Activated naive CD4-positive, alpha-beta T cell treated with anti-CD3 and anti-CD28 coated beads, Interleukin-2, amount 10 ng/mL, durations not matched to agents 7 days and 5 days (primary cell): ENCODE measurements at places on chromosomes 11 and 22.

DNA sequence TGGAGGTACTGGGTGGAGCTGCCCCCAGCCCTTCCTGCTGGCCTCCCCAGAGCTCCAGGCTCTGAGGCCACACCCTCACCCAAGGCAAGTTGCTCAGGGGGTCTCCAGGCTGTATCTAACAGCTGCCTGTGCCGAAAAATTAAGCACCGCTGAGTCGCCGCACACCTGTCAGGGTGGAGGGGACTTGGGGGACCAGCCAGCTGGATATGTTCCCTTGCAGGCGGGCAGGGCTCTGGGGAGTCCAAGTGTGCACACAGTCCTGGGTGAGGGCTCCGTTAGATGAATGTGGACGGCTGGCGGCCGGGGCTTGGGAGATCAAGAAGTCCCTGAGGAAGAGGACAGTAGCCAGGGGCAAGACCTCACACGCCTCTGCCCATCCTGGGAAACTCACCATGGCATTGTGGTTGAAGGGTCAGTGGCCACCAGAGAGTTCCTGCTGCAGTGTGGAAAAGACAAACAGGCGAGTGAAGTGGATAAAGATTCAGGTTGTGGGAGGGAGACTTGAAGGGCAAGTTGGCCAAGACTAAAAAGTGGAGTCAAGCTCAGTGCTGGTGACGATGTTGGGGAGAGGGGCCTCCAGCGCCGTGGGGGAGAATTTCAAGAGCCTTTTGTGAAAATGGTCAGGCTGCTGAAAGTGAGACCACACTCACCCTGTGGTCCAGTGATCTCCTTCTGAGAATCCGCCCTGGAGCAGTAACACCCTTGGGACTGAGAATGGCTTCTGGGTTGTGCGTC, 69.6 kb downstream of the CDKN1C start:
- H3K4me1 ChIP-seq, result peaks cover 22% of the 10 kb centered on the region
- H3K27ac ChIP-seq, result no peak overlapping the region
- DNase-seq, result no peak
- peaks cover 3% of the 10 kb centered on the region for H3K36me3 ChIP-seq
- H3K4me3 ChIP-seq, result no peak overlapping the region
- H3K27me3 ChIP-seq, result no peaks in the 10 kb centered on the region

DNA sequence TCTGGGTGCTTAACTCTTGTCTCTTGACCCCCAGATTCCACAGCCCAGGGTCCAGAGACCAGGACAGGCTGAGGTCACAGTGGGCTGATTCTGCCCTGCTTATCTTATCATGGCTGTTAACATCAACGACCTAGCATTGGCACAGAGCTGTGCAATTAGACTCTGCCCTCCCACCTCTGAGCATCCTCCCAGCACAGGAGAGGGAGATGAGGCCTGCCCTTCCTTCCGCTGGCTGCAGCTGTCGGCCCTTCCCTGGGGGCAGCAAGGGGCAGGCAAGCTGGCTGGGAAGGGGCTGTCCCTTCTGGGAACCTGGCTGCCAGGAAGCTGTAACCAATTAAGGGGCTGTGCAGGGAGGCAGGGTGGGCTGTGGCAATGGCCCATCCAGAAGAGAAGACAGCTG, 22.5 kb downstream of the LRRC10B start:
- DNase-seq, result no peak
- H3K27ac ChIP-seq, result no peak overlapping the region
- H3K27me3 ChIP-seq, result peaks cover 38% of the 10 kb centered on the region
- H3K4me1 ChIP-seq, result no peaks in the 10 kb centered on the region

DNA sequence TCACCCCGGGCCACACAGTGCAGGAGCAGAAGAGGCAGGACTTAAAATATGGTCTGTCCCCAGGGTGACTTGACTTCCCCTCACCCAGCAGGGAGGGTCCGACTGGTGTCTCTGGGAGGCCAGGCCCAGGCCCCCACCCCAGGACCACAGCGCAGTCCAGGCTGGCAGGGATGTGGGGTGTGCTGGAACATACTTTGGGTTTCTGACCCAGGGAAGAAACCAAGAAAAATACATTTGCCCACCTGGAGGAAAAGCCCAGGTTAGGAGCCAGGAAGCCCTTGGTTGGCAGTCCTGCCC, 5.2 kb downstream of the C1QTNF6 start:
- H3K4me3 ChIP-seq, result no peak overlapping the region
- DNase-seq, result no peak
- peaks cover 45% of the 10 kb centered on the region for H3K4me1 ChIP-seq
- H3K36me3 ChIP-seq, result no peaks in the 10 kb centered on the region
- H3K27ac ChIP-seq, result no peak overlapping the region

DNA sequence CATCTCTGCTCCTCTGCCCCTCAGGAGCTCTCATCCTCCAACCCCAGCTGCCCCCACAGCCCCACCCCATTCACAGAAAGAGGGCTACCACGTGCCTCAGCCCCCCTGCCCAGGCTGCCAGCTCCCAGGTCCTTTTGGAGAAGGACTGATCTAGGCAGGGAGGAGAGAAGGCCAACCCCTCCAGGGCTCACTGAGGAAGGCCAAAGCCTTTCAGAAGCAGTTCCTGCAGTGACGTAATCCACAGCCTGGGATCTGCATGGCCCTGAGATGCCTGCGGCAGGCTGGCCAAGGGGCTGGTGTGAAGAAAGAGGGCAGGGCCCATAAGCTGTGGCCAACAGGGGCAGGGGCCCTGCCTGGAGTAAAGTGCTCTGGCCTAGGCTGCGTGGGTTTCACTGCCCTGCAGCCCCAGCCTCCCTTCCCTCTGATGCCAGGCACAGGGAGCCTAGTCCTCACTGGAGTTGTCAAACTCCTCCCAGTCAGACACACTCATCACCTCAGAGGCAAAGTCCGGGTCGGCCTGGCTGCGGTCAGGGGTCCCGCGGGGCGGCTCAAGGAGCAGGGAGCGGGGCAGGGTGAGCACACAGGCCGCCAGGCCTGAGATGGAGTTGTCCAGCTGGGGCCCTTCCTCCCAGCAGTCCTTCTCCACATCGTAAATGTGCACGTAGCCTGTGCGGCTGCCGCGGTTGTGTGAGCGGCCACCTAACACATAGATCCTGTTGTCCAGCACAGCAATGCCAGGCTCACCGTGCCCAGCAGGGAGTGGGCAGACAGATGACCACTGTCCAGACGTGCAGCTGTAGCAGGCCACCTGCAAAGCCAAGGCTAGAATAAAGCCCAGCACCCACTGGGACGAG, 4.2 kb upstream of the SCARF2 start:
- H3K27me3 ChIP-seq, result peaks cover 36% of the 10 kb centered on the region
- DNase-seq, result peak; percentile 18
- peaks cover 32% of the 10 kb centered on the region for H3K36me3 ChIP-seq
- H3K4me1 ChIP-seq, result peaks cover 6% of the 10 kb centered on the region
- H3K4me3 ChIP-seq, result no peak overlapping the region

DNA sequence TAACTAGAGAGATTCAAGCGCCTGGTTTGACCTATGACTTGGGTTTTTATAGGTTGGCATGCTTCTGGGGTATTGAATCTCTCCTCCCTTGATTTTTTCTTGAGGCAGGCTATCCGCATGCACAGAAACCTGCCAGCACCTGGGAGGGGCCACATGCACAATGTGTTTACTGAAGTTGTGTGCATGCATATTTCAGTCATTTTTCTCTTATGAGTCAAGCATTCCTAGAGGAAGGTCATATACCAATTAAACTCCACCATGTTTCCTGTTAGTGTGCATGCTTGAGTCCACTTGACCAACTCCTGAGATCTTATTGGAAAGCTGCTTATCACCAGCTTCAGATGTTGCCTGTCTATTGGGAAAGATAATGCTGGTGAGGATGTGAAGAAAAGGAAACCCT, 1718.4 kb downstream of the LRRC4C start:
- no peaks in the 10 kb centered on the region for H3K36me3 ChIP-seq
- no peak overlapping the region for H3K27ac ChIP-seq
- no peaks in the 10 kb centered on the region for H3K27me3 ChIP-seq

DNA sequence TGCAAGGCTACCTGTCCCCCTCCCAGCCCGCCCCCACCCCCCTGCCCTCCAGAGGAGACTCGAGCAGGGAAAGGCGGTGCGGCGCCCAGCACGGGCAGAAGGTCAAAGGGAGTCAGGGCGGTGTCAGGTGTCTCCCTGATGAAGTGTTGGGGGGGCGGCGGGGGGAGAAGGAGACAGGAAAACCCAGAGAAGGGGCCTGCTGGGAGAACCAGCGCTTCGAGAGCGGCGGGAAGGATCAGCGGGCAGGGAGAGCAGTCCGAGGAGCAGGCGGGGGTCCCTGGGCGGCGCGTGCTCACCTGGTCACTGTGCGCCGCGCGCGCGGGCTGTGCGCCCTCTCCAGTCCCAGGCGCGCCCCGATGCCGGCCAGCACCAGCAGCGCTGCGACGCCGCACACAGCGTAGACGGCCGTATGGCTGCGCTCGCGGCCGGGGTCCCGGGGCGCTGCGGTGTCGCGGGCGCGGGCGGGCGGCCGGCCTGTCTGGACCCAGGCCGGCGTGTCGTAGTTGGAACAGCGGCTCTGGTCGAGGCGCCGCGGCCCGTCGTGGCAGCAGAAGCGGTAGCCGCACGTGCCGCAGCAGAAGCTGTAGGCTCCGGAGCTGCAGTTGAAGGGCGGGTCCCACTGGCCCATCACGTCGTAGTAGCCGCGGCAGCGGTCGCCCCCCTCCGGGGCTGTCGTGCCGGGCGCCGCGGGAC, 886 bp downstream of the SHISA8 start:
- peaks cover 94% of the 10 kb centered on the region for H3K27me3 ChIP-seq
- H3K4me1 ChIP-seq, result peaks cover 30% of the 10 kb centered on the region

- H3K27ac ChIP-seq, result peak within 1 kb of the TSS; percentile 92
- peak within 1 kb of the TSS; percentile 89 for H3K4me3 ChIP-seq
- peaks cover 51% of the 10 kb centered on the region for H3K4me1 ChIP-seq
- peak; percentile 93 for DNase-seq
- peaks cover 23% of the 10 kb centered on the region for H3K36me3 ChIP-seq
- no peaks in the 10 kb centered on the region for H3K27me3 ChIP-seq
These were observed at the start of gene CCDC88B for GRCh38 chr11:64339754-64340408. TSS of gene CCDC88B (plus strand) at chr11:64340204. CDS start at chr11:64340267, 63 bp downstream.

DNA sequence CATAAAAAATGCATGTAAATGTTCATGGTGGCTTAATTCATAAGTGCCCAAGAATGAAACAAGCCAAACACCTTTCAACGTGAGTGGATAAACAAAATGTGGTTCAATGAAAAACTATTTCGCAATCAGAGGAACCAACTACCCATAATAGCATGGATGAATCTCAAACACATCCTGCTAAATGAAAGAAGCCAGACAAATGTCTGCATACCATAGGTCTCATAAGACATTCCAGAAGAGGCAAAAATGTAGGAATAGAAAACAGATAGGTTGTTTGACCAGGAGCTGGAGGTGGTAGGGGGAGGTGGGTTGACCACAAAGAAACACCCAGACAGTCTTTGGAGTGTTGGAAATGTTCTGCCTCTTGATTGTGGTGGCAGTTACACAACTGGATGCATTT, 13.2 kb upstream of the OSBPL5 start:
- no peak for DNase-seq
- H3K4me1 ChIP-seq, result no peaks in the 10 kb centered on the region
- H3K27ac ChIP-seq, result no peak overlapping the region

DNA sequence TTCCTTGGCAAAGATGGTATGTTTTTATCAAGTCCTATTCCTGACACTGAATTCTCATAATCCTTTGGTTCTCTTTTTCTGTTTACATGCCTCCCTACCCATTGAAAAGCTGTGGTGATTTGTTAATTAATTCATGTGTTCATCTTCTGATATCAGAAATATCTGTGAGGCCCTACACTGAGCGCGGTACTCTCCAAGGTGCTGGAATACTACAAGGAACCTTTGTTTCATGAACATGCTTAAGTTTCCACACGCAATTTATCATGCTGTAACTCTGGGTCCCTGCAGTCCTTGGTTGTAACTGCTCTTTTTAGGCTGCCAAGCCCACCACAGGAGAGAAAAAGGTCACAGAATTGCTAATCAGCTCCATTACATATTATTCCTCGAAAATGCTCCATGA, 331.8 kb downstream of the FAT3 start:
- DNase-seq, result no peak
- no peak overlapping the region for H3K27ac ChIP-seq
- H3K36me3 ChIP-seq, result no peaks in the 10 kb centered on the region
- no peak overlapping the region for H3K4me3 ChIP-seq
- no peaks in the 10 kb centered on the region for H3K4me1 ChIP-seq
